ENCODE measurements at places on chromosomes 16 and 17. TPM values are rescaled to one million over a fixed set of nuclear protein-coding genes. Genes with fewer than 3 reads are reported as not detected.

Gene MFSD6L
- total RNA-seq = not detected

Gene TP53TG3B
- not detected for total RNA-seq

Gene ATP1B2
- not detected for total RNA-seq

Gene CBX2
- 3.8 TPM for total RNA-seq

Gene B4GALNT2
- total RNA-seq = not detected
